Brain (organoid and tissue), 16 donors: ENCODE measurements at places on chromosomes 7 and 10.
A peak's percentile ranks its signal among the peaks of the same experiment; 100 is the strongest.

DNA sequence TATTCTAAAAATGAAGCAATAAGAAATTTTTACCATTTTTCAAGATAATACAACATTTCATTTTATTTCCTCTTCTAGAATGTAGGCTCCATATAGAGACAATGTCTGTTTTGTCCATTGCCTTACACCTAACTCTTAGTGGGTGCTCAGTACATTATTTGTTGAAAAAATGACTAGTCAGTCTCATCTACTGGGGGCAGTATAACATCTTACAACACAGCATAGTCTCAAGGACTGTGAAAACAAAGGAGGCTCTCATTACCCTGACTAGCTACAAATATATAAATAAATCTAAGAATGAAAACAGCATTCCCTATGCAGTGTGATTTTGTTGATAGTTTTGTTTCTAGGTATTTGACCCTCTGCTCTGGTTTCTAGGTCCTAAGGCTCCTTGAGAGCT lies 11.6 kb downstream of the CRPPA start:
- DNase-seq = no peak

GRCh38 chr7:1943326-1943725 lies 273.2 kb downstream of the ELFN1 start:
- no peak for DNase-seq

GRCh38 chr10:88281592-88282347 lies 301.3 kb downstream of the RNLS start:
- no peak for DNase-seq

- no peak for DNase-seq
Observed at GRCh38 chr7:115634633-115635032, 395.9 kb downstream of the TFEC start.

GRCh38 chr7:88396295-88396947 lies 89.7 kb upstream of the STEAP4 start:
- no peak for DNase-seq

- DNase-seq = no peak
Observed at GRCh38 chr7:123819001-123819400, 26.0 kb upstream of the HYAL4 start.

GRCh38 chr10:30059209-30060107 lies at the start of gene JCAD:
Gene JCAD, minus strand, starts transcription at chr10:30059586. Its CDS starts 11,774 bp downstream, at chr10:30047812.
- DNase-seq = peak; percentile 74

DNA sequence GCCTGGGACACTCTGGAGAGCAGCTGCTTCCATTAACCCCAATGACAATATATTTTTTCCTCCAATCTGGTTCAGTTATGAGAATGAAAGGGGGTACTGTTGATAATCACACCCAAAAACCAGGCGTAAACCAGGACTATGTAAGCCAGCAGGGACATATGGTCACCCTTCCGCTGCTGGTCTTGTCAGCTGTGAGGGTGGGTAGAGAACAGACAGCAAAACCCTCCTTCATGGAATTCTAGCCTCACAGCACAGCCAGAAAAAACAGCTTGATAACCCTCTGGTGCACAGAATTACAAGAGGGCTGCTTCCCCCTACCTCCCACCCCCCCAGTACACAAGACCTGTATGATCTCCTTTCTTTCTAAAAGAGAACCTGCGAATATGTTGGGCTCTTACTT lies 368.8 kb upstream of the ZMIZ1 start:
- DNase-seq = no peak

DNA sequence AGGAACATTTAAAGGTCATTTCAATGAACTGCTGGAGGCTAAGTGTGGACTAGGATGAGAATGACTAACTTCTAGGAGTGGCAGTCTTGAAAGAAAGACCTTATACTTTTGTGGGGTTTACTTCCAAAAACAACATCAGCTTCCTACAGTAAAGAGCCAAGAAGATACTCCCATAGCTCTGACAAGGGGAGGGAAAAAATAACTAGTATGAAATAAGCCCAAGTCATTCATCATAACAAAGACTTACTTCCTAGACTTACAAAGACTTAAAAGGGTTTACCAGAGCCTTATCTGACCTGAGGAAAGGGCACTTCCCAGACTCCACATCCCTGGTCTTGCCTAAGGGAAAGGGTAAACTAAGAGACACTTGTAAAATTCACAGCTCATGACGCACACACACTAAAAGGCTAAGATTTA lies 31.7 kb downstream of the ARHGAP12 start:
- DNase-seq = no peak

- DNase-seq = no peak
Observed at GRCh38 chr10:15189133-15189885, 20.8 kb upstream of the NMT2 start.

DNA sequence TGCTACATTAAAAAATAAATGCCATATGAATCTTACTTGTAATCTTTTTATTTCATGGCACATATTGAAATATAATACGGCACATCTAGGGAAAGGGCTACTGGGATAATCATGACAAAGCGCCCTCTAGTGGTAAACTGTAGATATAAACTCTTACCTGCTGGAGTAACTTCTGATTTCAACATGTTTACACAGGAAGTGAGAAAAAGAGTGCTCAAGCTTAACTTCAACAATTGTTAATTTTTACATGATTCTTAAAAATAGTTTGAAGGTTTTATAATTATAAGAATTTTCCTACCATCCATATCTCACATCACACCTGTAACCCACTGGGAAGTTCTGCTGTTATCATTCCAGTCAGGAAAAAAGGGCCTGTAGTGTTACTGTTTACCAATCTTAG lies 2.0 kb upstream of the HEPACAM2 start:
- DNase-seq = peak; percentile 62

DNA sequence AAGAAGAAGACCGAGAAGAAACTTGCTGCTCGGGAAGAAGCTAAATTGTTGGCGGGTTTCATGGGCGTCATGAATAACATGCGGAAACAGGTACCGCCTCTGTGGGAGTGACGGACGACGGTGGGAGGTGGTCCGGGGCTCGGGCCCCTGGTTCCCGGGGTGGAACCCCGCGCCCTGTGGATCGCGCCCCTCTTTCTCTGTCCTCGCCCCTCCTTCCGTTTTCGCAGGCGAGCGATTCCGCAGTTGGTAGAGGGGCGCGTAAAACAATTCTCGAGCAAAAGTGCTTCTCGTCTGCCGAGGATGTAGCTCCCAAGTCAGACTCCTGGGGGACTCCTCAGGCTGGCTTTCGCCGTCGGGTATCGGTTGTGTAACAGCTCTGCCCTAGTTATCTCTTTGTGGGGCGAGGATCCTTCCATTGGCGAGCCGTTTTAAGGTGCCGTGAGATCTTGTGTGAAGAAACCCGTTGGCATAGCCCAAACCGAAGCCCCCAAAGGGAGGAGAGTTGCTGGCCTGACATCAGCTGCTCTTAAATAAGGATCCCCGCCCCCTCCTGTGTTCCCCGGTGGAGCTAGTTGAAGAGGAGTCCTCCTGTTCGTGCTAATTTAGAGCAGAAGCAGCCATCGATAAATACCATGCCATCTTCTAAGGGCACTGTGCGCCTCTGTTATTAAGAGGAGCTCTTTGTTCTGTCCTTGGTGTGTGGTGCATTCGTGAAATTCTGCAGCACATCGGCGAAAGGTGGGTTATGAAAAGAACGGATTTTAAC lies 655 bp downstream of the KLHL7 start:
- peak; percentile 89 for DNase-seq

DNA sequence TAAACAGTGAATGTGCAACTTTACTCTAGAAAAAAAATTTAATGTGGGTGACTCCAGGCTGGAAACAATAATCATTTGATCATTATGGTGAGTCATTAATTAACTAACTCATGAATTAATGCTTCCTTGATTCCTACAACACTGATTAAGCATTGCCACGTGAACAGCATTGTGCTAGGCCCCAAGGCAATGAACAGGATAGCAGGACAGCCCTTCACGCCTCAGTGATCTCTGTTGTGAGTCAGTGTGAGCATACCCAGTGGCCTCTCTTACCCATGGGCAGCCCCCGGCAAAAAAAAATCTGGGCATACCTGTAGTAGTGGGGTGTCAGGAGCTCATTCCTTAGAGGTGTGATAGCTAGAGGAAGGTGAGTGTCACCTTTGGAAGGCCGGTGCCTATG lies 76.0 kb downstream of the DENND2A start:
- DNase-seq = no peak

- DNase-seq = peak; percentile 42
Observed at GRCh38 chr10:57338823-57339558, 928.7 kb downstream of the IPMK start.

DNA sequence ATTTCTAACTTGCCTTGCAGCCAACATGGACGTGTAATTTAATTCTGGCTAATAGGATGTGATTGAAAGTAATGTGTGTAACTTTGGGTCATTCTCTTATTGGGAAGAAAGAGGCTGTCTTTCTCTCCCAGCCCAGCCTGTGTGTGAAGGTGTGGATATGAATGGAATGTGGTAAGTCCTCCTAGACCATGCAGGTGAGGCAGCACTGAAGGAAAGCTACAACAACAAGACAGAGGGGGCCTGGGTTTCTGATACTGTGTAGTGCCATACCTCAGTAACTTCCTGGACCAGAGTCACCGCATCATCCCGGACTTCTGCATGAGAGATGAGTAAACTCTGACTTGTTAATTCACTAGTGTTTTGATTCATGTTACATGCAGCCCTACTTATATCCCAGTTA lies 237.0 kb downstream of the EXOC4 start:
- no peak for DNase-seq

DNA sequence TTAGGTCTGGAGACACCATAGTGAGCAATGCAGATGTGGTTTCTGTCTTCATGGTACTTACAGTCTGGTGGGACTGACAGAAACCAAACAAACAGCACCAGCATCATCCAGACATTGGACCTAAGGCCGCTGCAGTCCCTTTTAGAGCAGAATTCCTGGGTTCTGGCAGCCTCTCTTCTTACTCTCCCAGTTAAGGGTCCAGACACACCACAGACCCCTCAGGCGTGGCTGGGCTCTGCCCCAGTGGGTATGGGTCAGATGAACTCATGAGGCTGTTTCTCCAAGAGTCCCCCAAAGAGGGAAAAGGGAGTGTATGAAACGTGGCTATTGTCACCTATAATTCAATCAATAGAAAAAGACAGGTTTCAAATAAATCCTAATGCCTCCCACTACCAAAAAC lies 31.3 kb downstream of the PRLHR start:
- DNase-seq = no peak

DNA sequence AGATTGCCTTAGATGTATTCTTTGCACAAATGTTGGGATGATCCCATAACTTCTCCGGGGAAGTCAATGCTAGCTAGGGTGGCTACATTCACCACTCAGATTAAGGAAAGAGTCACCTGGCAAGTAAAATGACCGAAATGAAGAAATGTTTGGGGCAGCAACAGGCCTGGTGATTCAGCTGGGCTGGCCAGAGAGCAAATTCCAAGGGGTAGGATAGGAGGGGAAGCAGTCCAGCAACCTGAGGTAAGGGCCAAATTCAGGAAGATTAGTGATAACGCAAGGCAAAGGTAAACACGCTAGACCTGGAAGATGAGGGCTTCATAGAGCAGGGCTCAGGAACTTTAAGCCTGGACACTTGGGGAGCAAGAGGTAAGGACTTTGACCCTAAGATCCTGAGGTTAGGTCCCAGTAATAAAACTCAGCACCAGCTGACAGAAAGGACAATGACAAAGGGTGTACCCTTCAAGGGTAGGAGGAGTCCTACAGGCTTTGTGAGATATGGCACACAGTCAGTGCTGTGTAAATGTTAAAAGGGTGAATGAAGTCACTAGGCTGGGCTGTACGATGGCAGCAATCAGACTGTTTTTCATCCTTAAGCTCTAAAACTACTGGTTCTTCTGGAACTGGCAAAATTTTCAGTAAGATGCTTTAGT lies 22.7 kb upstream of the SMNDC1 start:
- no peak for DNase-seq
